ENCODE measurements at places on chromosomes 4 and X.
A peak's percentile ranks its signal among the peaks of the same experiment; 100 is the strongest.

GRCh38 chrX:15499976-15500375 lies 631 bp upstream of the BMX start:
- no peak for DNase-seq

GRCh38 chr4:110631584-110632505 lies 9.0 kb upstream of the PITX2 start:
- peak; percentile 12 for DNase-seq

- DNase-seq: no peak
Measured at GRCh38 chr4:36399762-36400353, 118.4 kb downstream of the DTHD1 start.

- no peak for DNase-seq
Measured at GRCh38 chr4:54238389-54238788, 9.3 kb downstream of the PDGFRA start.

- no peak for DNase-seq
Measured at GRCh38 chr4:145909281-145909715, 29.3 kb downstream of the ZNF827 start.

DNA sequence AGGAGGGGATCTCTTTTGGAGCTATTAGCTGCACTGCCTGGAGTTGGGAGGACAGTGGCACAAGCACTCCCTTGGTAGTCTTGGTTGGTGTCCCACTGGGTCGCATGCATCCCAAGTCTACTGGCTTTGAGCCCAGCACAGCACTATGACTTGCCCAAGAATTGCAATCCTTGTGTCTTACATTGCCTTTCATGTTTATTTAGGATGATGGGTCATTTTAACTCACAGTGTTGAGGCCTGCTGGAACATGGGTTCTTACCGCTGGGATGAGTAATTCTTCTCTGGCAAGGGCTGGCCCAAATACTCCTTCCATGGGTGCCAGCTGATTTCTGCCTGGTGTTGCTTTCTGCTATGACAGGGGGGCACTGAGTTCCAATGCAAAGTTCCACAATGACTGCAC lies 185.5 kb downstream of the TEX13C start:
- DNase-seq: no peak

DNA sequence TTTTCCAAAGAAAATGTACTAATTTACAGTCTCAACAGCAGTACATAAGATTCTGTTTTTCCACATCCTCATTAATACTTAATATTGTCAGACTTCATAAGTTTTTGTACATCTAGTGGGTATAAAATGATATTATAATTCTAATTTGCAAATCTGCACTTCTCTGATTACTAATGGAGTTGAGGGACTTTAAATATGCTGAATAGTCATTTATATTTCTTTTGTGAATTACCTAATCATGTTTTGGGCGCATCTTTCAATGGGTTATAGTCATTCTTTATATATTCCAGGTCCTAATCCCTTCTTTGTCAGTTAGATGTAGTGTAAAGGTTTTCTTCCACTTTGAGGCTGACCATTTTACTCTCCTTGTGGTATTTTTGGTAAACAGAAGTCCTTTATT lies 96.1 kb downstream of the KDR start:
- no peak for DNase-seq

- peak; percentile 32 for DNase-seq
Measured at GRCh38 chr4:86927843-86928395, 6.9 kb upstream of the AFF1 start.

GRCh38 chr4:100060765-100061416 lies 110.8 kb upstream of the H2AZ1 start:
- no peak for DNase-seq

- DNase-seq: no peak
Measured at GRCh38 chr4:144656850-144657249, 10.9 kb downstream of the HHIP start.

DNA sequence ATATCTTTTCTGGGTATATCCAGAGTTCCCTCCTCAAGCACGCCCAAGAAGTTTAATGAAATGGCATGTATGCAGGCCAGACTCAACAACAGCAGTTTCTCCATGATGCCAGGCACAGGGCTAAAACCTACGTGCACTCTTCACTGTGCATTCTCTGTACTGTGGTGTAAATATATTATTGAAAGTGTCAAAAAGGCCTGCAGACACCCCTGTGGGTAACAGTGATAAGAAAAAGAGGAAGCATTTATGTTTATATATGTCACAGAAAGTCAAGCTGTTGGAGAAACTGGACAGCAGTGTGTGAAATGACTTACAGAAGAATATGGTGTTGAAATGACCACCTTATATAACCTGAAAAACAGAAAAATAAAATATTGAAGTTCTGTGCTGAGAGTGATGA lies 29.6 kb upstream of the DCAF8L1 start:
- no peak for DNase-seq

DNA sequence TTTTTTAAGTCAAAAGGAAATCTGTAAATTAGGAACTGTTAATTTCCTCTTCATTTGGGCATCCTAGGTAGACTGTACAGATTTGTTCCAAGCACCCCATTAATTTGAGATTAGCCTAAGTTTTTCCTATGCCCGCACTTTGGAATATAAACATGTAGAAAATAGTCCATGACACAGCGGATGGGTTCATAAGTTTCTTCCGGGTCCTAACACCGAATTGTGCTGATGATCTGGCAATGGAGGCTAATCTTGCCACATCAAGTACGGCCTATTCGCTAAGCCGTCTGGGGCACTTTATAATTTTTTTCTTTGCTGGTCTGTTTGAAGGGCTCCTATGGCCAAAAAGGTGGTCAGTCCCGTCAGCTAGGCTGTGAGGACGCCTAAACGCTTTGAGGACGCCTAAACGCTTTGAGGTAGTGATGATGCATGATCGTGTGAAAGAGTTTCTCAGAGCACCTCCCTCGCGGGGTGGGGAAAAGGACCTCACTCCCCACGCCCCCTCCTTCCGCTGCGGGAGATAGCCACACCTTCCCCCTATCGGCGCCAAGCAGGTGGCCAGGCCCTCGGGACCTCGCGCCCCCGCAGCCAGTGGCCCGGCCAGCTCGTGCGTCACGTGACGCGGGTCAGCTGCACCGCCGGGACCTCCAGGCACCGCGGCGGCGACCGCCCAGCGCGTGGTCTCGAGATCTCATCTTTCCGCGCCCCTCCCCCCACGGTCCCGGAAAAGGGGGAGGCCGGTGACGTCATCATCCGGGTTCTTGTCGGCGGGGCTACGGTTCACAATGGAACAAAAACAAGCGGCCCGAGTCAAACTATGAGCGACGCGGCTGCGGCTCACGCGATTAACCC lies 977 bp upstream of the USP9X start:
- DNase-seq: peak; percentile 68

DNA sequence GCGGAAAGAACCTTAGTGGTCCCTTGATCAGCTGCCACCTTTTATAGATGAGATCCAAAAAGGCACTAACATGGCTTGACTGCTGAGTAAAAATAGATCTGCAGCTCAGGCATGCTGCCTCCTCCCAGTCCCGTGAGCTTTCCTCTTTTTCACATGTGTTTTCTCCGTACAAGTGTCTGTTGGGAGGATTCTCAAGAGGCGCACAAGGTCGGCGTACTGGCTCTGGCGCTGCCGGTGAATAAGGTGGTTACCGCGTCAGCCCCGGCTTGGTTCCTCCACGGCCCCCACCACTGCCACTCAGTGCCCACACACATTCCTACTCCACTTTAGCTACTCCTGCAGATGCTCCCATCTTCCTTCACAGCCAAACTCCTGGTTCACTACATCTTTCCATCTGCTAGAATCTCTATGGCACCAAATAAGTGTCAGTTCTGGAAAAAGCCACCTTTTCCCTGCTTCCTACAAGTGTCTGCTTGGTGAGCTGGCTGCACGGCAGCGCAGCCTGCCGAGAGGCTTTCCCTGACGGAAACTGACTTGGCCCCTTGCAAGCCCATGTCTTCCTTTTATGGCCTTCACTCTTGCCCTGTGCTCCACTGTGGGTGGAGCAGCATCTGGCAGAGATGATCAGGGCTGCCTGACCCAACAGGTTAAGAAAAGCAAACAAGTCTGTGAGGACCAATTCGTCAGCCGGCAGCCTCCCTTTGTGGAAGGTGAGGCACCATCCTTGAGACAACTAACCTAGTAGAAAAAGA lies 99.8 kb downstream of the KLHL8 start:
- DNase-seq: no peak

DNA sequence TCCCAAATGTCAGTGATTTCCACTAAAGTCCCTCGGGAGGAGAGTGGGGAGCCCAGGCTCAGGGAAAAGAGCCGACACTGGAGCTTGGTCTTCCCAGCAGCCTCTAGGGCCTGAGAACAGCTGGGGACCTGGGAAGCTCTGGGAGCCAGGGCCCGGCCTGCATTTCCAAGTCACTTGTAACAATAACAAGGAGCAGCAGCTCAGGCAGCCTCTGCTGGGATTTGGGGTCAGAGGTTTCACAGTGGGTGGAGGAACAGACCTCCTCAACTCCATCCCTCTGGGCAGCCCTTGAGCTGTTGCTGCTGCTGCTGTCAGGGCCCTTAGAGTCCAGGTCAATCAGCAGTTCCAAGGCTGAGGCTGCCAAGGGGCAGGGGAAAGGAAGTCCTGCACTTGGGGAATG lies 11.1 kb downstream of the STARD8 start:
- no peak for DNase-seq

- DNase-seq: no peak
Measured at GRCh38 chrX:107747596-107748161, 27.9 kb downstream of the TSC22D3 start.

- no peak for DNase-seq
Measured at GRCh38 chrX:149687991-149688390, 23.9 kb upstream of the MAGEA11 start.

- DNase-seq: no peak
Measured at GRCh38 chr4:93605163-93605562, 223.4 kb upstream of the ATOH1 start.

DNA sequence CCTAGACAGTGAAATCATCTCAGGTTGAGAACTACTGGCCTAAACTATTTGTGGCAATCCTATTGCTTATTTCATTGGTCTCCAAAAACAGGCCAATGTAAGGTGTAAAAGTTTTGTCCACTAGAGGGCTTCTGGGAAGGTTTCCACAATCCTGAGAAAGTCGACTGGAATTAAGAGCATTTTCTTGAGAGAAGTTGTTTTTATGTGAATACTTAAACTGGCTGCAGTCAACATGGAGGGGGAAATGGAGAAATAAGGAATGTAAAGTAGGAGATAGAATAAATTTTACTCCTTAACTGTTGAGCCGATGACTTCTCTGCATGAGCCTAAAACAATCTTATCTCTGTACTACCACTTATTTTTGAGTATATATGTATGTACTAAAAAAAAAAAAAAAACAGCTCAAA lies 11.0 kb upstream of the EIF4E start:
- DNase-seq: no peak

- DNase-seq: no peak
Measured at GRCh38 chr4:170001745-170002267, 24.4 kb downstream of the MFAP3L start.

GRCh38 chr4:26204911-26205370 lies 115.9 kb upstream of the RBPJ start:
- peak; percentile 32 for DNase-seq

DNA sequence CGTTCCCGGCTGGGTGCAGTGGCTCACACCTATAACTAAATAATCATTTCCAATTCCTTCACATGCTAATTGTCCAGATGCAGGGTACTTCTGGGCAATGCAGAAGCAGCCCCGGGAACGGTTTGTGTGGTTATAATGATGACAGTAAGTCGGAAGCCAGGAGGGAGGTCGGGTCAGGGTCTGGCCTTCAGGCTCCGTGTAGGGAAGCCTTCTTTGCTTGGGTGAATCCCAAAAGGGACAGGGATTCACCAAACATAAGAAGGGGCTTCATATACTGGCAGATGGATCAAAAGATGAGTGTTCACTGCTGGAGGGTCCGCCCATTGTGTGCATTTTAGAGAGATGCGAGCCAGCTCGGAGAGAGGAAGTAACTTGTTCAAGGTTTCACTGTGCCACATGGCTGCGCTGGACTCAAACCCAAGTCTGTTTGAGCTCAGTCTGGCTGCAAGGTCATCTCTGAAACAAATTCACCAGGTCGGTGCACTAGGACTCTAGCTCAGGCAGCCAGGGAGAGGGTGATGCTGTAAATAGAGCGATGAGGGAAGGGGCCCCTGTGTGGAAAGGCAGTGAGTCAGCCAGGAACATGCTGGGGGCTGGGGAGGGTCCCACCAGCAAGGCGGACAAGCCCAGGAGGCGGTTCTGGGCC lies 4.8 kb upstream of the KIAA0232 start:
- DNase-seq: no peak

DNA sequence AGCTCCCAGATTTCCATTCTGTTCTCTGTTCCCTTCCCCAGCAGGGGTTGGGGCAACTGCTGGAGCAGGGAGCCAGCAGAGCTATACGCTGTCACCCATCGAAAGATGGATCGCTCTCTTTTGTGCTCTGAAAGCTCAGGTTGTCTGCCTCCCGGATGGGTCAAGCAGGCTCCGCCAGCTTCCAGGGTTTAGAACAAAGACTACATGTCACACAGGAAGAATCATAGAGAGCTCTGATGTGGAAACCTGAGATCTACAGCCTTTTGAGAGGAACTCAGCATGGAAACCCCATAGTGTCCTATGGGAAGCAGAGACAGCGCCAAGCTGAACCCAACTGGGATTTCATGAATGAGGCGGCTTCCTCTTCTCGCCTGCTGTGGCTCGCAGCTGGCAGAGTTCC lies 205.4 kb downstream of the HS3ST1 start:
- DNase-seq: no peak

GRCh38 chr4:169571435-169571834 lies 40.9 kb downstream of the NEK1 start:
- no peak for DNase-seq

GRCh38 chrX:106802388-106803275 lies at the start of gene TBC1D8B:
TBC1D8B (plus strand) TSS chrX:106802673; CDS start chrX:106802854, 181 bp downstream.
- peak; percentile 47 for DNase-seq

DNA sequence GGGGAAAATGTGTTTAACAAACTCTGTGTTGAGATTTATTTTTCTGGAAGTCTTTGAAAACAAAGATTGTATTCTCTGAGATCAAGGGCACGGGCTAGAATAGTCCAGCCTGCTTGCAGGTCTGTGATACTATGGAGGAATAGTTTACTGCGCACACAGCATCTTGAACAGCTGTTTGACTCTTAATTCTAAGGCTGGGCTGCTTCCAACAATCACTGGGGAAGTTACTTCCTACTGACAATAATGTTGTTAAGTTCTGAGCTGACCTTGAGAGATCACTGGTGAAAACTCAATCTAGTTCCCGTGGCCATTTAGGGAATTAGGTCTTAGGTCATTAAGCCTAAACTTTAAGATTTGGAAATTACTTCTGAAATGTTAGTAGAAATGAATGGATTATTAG lies 416.1 kb upstream of the FTHL17 start:
- DNase-seq: no peak

- no peak for DNase-seq
Measured at GRCh38 chr4:187665086-187665485, 330.5 kb upstream of the ZFP42 start.

DNA sequence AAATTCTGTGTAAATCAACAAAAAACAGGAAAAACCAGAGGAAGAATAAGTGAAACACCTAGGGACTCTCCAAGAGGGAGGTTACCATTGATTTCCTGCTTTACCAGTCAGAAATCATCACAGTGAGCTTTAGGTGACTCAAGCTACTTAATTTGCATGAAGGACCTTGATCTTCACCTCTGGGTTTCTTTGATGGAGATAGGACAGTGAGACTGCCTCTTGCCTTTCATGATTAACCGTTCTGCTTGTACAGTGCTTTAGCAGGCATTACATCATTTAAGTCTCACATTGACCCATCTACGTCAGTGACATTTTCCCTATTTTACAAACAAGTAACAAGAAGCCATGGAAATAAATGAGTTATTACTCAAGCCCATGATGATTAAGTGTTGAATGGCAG lies 3.4 kb upstream of the GK start:
- DNase-seq: no peak

GRCh38 chr4:1604181-1604705 lies 79.9 kb downstream of the FAM53A start:
- no peak for DNase-seq
